HL-60 (cell line): ENCODE measurements at places on chromosomes 12 and 14.
A peak's percentile ranks its signal among the peaks of the same experiment; 100 is the strongest.

GRCh38 chr14:38210587-38211216 lies 3.0 kb downstream of the SSTR1 start:
- DNase-seq = no peak

GRCh38 chr12:123033392-123034021 lies 53.0 kb downstream of the ARL6IP4 start:
- no peak for DNase-seq

GRCh38 chr12:32918890-32919801 lies 22.6 kb upstream of the PKP2 start:
- DNase-seq = no peak

DNA sequence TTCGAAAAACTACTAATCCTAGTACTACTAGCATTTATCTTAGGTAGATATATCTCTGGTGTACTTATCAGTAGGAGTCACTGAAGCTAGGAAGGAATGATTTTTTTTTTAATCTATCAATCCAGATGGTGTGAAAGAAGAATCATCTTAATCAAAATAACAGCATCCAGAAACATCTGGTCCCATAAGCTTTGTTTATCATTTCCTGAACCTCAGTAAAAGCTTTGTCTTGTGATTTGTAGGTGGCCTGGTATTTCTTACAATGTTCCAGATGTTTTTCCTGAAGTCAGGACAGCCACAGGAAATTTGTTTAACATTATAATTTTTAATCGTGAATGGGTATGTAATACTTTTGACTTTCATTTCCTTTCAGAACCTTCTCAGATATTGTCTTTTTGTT lies 28.0 kb upstream of the LUM start:
- DNase-seq = no peak

DNA sequence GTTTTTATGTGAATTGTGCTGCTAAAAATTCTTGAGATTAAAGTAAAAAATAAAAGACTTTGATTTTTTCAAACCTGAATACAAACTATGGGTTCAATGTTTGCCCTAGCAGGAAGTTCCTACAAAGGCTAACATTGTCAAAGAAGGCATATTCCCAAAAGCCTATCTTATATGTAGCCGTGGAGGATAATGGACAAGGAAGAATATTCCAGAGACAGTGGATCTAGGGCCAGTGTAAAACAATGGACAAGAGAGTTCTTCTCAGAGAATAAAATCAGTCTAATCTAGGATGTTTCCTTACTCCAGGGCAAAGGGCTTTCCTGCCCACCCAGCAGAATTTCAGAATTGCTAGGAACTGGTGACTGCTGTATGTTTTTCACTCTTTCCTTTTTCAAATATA lies 359.2 kb upstream of the ATP2B1 start:
- no peak for DNase-seq

DNA sequence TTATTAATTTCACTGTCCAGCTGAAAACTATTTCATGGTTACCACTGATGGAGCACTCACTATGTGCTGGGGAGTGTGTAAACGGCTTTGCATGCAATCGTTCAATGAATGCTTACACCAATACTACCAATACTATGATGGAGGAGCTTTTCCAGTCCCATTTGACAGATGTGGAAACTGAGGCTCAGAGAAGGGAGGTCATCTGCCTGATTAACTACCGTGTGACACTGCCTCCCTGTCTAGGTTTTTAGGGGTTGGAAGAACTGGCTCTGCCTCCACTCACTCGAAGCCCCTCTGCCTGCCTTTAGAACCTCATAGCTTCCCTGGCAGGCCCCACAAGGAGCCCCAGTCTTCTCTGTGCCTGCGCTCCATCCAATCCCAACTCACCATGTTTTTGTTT lies 11.9 kb downstream of the MSI1 start:
- DNase-seq = no peak

- peak; percentile 12 for DNase-seq
Observed at GRCh38 chr12:105420659-105421240, 90.3 kb downstream of the C12orf75 start.

DNA sequence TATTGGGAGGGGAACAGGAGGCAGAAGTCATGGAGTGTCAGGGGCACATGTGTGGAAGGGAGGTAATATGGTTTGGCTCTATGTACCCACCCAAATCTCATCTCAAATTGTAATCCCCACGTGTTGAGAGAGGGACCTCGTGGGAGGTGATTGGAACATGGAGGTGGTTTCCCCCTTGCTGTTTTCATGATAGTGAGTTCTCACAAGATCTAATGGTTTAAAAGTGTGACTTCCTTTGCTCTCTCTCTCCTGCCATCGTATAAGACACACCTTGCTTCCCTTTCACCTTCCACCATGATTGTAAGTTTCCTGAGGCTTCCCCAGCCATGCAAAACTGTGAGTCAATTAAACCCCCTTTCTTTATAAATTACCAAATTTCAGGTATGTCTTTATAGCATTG lies 41.6 kb upstream of the CDK17 start:
- no peak for DNase-seq

DNA sequence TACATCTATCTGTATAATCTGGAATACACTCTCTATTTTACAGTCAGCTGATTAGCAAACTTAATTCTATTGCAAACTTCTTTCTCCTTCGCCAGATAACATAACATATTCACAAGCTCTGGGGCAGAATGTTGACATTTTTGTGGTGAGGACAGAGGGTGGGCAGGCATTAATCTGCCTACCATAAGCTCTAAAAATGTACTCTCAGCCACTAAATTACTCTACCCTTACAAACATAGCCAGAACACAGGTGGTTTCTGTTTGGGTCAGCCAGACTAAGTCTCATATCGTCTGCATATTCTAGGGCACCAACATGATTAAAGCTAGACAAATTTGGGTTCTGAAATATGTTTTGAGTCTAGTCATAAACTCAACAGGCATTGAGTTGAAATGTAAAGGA lies 90.1 kb downstream of the SLC6A15 start:
- no peak for DNase-seq

DNA sequence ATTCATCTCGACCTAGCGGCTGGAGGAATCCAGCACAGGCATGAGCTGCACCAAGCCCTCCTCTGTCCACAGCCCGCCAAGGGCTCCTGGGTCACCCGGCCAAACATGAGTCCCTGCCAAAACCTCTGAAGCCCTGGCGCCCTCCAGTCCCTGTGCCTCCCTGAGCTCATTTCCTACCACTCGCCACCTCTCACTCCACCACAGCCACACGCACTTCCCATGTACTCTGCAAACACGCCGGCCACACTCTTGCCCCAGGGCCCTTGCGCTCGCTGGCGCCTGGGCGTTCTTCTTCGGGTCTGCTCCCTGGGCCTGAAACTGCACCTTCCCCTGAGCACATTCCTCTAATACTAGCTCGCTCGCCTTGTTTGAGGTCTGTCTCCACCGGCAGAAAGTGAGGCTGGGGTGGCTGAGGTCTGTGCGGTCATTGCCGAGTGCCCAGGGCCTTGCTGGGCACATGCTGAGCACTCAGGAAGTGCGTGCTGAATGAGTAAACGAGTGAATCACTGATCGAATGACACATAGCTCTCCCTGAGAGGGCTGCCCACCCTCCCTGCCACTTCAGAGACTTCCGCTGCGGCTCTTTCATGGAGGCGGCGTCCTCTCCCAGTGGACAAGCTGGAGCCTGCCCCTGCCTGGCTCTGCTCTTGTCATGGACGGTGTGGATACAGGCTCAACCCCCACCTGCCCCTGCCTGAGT lies 33.7 kb upstream of the DLK1 start:
- no peak for DNase-seq

- no peak for DNase-seq
Observed at GRCh38 chr12:30200864-30201263, 417.1 kb upstream of the TMTC1 start.

- peak; percentile 74 for DNase-seq
Observed at GRCh38 chr12:12561371-12562015, 1.2 kb downstream of the DUSP16 start.
